ENCODE measurements at places on chromosomes 7 and 10.

DNA sequence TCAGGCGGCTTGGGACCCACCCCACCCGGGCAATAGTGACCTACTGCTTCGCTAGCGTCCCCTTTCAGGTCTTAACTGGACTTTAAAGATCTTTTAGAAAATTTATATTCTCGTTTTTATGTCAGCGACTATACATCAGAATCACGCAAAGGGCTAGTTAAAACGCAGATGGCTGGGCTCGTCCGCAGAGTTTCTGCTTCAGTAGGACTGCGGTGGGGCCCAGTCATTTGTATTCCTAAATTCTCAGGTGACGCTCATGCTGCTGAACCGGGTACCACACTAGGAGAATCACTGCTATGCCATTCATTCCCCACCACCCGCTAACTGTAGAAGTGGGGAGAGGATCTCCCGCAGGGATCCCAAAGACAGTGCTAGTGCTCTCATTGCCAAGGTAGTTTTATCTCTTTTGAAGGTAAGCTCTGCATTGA, 12.0 kb upstream of the SP8 start:
- H3K27me3 ChIP-seq = peaks cover 66% of the 10 kb centered on the region
- H3K4me3 ChIP-seq = peak overlapping the region; percentile 83
- peak overlapping the region; percentile 39 for H3K27ac ChIP-seq
- no peaks in the 10 kb centered on the region for H3K4me1 ChIP-seq

DNA sequence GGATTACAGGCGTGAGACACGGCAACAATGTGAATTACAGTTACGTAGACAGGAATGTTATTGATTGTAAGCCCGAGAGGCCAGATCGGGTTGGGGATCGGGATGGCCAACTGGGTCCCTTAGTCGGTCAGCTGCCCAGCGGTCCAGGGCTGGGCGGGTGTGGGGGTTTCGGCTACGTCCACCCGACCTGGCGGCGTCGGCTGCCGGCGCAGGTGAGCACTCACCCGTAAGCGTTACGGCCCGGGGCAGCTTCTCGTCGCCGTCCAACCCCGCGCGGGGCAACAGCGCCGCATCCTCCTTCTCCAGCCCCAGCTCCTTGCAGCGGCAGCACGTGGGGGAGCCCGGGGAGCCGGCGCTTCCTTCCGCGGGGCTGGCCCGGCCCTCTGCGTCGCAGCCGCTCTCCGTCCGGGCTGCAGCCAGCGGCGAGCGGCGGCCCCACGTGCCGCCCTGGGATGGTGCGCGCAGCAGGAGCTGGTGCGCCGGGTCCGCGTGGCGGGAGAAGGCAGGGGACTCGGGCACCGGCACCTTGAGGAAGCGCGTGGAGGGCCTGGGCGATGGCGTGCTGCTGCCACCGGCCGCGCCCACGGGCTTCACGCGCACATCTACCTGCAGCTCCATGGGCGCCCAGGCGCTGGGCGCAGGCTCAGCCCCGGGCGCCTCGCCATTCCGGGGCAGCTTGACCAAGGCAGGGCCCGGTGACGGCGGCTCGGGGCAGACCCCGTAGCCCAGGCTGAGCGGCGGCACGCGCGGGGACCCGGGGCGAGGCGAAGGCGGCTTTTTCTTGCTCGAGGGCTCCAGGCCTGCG, 609 bp downstream of the KLRG2 start:
- H3K4me3 ChIP-seq = peak overlapping the region; percentile 34
- peaks cover 3% of the 10 kb centered on the region for H3K4me1 ChIP-seq
- peaks cover 71% of the 10 kb centered on the region for H3K27me3 ChIP-seq
- no peak overlapping the region for H3K27ac ChIP-seq

- no peaks in the 10 kb centered on the region for H3K4me1 ChIP-seq
- H3K27ac ChIP-seq = no peak overlapping the region
- H3K4me3 ChIP-seq = no peak overlapping the region
- no peaks in the 10 kb centered on the region for H3K36me3 ChIP-seq
Measured at GRCh38 chr7:54964136-54964535, 54.7 kb upstream of the EGFR start.

- H3K27me3 ChIP-seq = no peaks in the 10 kb centered on the region
- peaks cover 3% of the 10 kb centered on the region for H3K4me1 ChIP-seq
- H3K27ac ChIP-seq = no peak overlapping the region
- H3K36me3 ChIP-seq = no peaks in the 10 kb centered on the region
- no peak overlapping the region for H3K4me3 ChIP-seq
Measured at GRCh38 chr10:62018131-62018911, 116.8 kb downstream of the ARID5B start.

DNA sequence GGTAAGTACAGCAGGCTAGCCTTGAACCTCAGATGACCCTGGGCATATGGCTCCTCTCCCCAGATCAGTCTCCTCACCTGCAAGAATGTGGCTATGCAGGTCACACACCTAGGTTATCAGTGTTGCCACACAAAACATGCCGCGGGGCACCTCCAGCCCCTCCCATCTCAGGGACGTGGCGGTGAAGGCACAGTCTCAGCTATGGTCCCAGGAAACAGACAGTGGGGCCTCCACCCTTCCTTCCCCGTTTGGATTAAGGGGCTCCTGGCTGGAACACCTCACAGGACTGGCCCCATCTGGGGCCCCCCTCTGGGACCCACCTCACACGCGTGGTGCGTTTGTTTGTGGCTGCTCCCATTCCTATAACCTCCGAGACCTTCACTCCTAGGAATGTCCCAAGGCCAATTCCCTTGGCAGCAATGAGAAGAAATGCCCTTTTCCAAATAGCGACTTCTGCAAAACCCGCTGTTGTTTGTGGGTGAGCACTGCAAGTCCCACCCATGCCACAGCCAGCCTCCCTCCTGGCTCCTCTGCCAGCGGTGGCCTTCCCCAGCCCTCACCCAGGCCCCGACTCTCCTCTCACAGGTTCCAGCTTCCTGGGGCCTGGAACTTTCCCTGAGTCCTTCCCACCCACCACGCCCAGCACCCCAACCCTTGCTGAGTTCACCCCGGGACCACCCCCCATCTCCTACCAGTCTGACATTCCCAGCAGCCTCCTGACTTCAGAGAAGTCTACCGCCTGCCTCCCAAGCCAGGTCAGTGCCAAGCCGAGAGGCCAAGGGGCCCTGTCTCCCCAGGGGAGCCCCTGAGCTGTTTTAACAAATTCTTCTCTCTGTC, 17.1 kb downstream of the ZMIZ2 start:
- peaks cover 78% of the 10 kb centered on the region for H3K36me3 ChIP-seq
- H3K27ac ChIP-seq = no peak overlapping the region
- no peak for DNase-seq
- H3K4me3 ChIP-seq = no peak overlapping the region
- H3K4me1 ChIP-seq = no peaks in the 10 kb centered on the region

DNA sequence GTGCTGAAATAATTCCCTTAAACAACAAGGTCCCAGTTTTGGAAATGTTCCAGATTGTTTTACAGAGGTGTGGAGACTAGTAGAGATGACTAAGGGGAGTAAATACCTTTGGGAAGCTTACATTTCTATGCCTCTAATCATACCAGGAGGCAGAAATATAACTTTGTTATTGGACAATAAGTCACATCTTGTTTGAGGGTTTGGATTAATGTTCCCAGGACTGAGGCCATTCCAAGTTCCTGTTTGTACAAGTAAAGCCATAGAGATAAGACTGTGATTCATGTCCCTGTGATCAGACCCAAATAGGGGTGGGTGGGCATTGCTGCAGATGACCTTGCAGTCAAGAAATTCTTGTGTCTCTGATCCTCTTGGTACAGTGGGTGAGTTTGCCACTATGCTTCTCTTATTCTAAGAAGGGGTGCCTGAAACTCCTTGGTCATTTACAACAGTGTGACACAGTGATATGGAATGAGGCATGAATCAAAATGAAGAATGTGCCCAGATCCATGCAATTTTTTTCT, 508.3 kb downstream of the SORCS3 start:
- H3K27ac ChIP-seq = no peak overlapping the region
- H3K36me3 ChIP-seq = no peaks in the 10 kb centered on the region
- DNase-seq = no peak
- no peaks in the 10 kb centered on the region for H3K4me1 ChIP-seq
- H3K4me3 ChIP-seq = no peak overlapping the region

DNA sequence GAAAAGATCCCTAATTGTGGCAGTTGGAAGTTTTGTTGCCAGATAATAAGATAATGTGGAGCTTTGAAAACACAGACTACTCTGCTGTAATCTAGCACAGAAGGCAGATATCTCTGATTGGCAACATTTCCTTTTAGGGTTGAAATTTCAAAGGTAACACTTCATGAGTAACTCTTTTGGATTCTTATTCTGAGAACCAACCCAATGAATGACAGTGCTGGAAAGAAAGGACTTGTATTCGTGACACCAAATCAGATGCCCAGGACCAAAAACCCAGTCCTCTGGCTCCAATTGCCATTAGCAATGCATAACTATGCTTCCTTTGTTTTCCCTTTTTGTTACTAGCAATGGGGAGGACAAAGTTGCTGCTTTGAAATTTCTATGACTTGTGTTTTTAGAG, 41.0 kb upstream of the ELMO1 start:
- H3K4me1 ChIP-seq = no peaks in the 10 kb centered on the region
- DNase-seq = no peak
- no peaks in the 10 kb centered on the region for H3K27me3 ChIP-seq
- H3K27ac ChIP-seq = no peak overlapping the region
- no peaks in the 10 kb centered on the region for H3K36me3 ChIP-seq

DNA sequence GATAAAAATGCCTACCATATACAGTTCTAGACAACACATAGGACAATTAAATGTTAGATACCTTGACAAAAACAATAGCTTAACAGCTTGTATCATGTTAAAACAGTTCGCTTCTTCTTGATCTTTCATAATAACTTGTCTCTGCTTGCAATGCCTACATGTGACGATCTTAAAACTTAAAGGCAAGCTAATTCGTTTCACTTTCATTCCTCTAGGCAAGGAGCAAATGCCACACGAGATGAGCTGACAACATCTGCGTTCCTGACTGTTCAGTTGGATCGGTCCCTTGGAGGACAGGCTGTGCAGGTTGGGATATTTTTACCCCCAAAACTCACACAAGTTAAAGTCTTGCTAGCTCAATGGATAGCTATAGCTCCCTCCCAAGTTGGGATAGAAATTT, 51.6 kb upstream of the ARL4A start:
- H3K27me3 ChIP-seq = no peaks in the 10 kb centered on the region
- no peak overlapping the region for H3K4me3 ChIP-seq
- DNase-seq = no peak
- H3K4me1 ChIP-seq = no peaks in the 10 kb centered on the region

DNA sequence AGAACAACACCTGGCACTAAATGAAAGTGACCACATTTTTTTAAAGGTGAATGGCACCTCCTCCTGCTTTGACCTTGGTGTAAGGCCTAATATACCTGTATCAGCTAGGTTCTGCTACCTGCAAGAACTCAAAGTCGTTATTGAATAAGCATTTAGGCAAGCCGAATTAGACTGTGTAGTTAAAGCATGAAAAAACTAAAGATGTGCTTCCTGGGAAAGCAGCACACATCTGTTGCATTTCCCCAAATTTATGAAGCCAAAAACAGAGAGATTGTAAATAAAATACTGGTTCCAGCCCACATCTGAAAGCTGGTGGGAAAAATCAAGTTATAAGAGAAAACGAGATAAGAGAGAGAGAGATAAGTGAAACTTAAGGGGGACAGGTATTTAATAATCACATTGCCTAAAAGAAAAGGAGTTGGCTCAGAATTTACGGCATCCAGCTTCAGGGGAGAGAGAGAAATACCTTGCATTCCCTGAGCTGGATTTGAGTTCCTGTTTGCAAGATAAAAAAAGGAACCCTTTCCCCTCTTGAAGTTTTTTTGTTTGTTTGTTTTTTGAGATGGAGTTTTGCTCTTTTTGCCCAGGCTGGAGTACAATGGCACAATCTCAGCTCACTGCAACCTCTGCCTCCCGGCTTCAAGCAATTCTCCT, 1.8 kb upstream of the XPNPEP1 start:
- no peak overlapping the region for H3K27ac ChIP-seq
- no peaks in the 10 kb centered on the region for H3K27me3 ChIP-seq
- peaks cover 7% of the 10 kb centered on the region for H3K4me1 ChIP-seq

GRCh38 chr7:123974326-123974908, 49.4 kb downstream of the SPAM1 start:
- no peak overlapping the region for H3K27ac ChIP-seq
- no peak overlapping the region for H3K4me3 ChIP-seq
- DNase-seq = no peak

GRCh38 chr10:79025199-79025832, 43.5 kb upstream of the ZMIZ1 start:
- H3K4me1 ChIP-seq = peaks cover 18% of the 10 kb centered on the region
- no peak overlapping the region for H3K27ac ChIP-seq
- H3K4me3 ChIP-seq = no peak overlapping the region
- DNase-seq = no peak
- H3K36me3 ChIP-seq = no peaks in the 10 kb centered on the region

- H3K27me3 ChIP-seq = no peaks in the 10 kb centered on the region
- H3K4me1 ChIP-seq = no peaks in the 10 kb centered on the region
- H3K36me3 ChIP-seq = peaks cover 98% of the 10 kb centered on the region
Measured at GRCh38 chr7:135597181-135597925, 39.6 kb downstream of the NUP205 start.

DNA sequence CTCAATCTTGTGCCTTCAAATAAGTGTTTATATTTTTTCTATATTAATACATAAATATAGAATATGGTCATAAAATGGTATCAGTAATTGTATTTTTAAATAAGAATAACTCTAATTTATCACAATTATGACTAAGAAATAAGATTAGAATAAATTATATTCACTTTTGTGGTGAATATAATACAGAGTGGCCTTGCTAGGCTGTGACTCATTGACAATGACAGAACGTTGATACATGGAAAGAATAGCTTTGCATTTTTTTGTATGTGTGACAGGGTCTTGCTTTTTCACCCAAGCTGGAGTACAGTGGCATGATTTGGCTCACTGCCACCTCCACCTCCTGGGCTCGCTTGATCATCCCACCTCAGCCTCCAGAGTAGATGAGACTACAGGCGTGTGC, 47.8 kb upstream of the PCLO start:
- H3K27ac ChIP-seq = no peak overlapping the region
- H3K27me3 ChIP-seq = no peaks in the 10 kb centered on the region
- DNase-seq = no peak
- no peaks in the 10 kb centered on the region for H3K36me3 ChIP-seq

DNA sequence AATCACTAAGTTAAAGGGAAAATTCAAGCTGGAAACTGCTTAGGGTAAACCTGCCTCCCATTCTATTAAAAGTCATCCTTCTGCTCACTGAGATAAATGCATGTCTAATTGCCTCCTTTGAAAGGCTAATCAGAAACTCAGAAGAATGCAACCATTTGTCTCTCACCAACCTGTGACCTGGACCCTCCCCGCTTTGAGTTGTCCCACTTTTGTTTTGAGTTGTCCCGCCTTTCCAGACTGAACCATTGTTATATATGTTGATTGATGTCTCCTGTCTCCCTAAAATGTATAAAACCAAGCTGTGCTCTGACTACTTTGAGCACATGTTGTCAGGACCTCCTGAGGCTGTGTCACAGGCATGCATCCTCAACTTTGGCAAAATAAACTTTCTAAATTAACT, 378.4 kb downstream of the KIF20B start:
- H3K27me3 ChIP-seq = no peaks in the 10 kb centered on the region
- no peak overlapping the region for H3K27ac ChIP-seq
- no peak overlapping the region for H3K4me3 ChIP-seq
- no peaks in the 10 kb centered on the region for H3K36me3 ChIP-seq
- H3K4me1 ChIP-seq = peaks cover 2% of the 10 kb centered on the region
- DNase-seq = no peak

- no peak overlapping the region for H3K27ac ChIP-seq
- no peak for DNase-seq
- no peaks in the 10 kb centered on the region for H3K36me3 ChIP-seq
- no peaks in the 10 kb centered on the region for H3K27me3 ChIP-seq
Measured at GRCh38 chr7:19665399-19666008, 43.3 kb downstream of the POLR1F start.
